ENCODE measurements at places on chromosomes 11 and 22.

GRCh38 chr11:83978942-83979341 lies 692.8 kb upstream of the CCDC90B start:
- DNase-seq, result no peak

GRCh38 chr22:19289475-19290161 lies 1.9 kb downstream of the CLTCL1 start:
- DNase-seq, result no peak

DNA sequence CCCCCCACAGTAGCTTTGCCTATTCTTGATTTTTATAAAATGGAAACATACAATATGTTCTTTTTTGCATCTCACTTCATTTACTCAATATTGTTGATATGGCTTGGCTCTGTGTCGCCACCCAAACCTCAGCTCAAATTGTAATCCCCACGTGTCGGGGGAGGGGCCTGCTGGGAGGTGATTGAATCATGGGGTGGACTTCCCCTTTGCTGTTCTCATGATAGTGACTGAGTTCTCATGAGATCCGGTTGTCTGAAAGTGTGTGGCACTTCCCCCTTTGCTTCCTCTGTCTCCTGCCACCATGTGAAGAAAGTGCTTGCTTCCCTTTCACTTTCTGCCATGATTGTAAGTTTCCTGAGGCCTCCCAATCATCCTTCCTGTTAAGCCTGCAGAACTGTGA lies 431.3 kb downstream of the MN1 start:
- DNase-seq, result no peak

GRCh38 chr11:64312947-64313346 lies 4.4 kb downstream of the TRMT112 start:
- no peak for DNase-seq

DNA sequence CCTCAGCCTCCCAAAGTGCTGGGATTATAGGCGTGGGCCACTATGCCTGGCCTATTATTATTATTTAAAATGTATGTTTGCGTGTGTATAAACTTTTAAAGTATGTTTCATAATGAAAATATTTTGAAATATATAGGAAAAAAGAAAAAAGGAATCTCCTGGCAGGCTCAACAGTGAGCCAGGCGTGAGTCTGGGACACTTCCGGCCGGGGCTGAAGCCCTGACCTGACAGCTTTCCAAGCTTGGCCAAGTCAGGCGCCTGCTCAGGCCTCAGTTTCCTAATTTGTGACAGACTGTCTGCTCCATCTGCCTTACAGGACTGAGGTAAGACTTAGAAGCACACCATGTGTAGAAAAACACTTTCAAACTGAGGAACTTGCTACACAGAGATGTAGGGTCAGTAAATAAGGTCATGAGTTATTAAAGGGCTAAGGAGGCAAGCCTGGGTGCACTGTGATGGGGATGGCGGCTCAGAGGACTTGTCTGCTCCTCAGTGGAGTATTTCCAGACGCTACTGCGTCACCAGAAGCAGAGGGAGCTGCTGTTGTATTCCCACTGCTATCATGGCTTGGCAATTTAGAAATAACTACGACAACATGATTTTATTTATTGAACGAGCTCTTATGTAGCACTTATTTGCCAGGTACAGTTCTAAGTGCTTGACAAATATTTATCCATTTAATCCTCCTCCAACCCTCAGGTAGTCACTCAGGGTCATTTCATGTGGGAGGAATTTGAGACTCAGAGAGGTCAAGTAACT lies 100.1 kb downstream of the PRR5L start:
- no peak for DNase-seq

DNA sequence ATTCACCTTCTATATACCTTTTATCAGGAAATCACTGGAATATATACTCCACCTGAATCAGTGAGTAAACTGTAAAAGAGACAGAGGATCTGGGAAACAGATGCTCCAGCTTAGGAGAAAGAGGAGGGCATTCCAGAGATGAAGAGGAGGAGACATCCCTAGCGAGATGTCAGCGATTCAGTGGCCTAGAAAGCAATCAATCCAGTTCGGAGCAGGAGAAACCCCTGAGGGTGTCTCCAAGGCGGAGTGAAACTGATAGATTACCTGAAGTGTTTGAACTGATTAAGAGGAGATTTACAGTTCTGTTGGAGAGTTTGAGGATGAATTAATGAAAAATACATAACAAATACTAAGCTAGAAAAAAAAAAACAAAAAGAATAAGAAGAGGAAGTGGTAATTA lies 24.5 kb upstream of the TNRC6B start:
- no peak for DNase-seq

DNA sequence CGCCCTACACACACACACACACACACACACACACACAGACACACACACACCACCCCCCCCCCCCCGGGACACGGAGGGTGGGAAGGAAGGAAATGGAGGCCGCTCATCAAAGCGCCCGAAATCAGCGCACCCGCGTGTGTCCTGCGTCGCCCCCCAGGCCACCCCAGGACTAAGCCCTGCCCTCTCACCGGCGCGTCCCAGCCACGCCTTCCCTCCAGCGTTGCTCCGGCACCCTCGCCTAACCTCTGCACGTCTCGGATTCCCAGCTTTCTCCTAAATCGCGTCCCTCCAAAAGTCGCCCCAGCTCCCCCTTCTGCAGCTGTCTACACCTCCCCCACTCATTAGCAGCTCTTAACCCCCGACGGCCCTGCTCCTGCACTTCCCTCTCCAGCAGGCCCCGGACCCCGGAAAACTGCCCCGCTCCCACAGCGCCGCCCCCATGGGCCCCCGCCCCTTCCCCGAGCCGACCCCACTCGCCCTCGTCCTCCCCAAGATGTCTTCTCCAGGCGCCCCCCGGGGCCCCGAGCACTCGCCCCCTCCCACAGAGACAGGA lies 557 bp downstream of the PACSIN2 start:
- peak; percentile 63 for DNase-seq

GRCh38 chr22:31929167-31929930 lies 15.0 kb upstream of the YWHAH start:
- no peak for DNase-seq

GRCh38 chr11:69657456-69657910 lies 16.5 kb downstream of the CCND1 start:
- no peak for DNase-seq

GRCh38 chr11:35277827-35278226 lies 138.9 kb downstream of the CD44 start:
- no peak for DNase-seq

DNA sequence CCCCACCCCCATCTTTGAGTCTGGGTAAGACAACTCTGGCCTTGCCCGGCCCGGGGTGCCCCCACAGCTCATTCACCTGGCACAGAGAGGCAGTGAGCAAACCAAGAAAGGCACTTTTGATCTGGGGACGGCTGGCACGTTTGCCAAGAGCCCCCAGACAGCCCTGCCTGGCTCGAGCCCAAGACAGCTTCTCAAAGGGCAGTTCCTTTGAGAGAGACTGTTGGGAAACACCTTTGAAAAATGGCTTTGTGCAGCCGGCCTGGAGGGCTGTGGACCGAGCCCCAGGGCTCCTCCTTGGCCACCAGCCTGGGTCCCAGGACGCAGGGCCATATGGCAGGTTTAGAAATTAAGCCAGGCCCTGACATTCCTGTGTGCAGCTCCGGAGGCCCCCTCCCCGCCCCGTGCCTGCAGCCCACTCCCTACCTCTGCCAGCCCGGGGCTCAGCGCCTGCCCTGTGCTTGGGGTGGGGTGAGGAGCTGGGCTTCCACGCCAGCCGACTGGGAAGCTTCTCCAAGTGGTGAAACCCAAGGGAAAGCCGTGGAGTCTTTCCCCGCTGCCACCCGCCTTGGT lies 50.2 kb upstream of the SMIM38 start:
- no peak for DNase-seq

DNA sequence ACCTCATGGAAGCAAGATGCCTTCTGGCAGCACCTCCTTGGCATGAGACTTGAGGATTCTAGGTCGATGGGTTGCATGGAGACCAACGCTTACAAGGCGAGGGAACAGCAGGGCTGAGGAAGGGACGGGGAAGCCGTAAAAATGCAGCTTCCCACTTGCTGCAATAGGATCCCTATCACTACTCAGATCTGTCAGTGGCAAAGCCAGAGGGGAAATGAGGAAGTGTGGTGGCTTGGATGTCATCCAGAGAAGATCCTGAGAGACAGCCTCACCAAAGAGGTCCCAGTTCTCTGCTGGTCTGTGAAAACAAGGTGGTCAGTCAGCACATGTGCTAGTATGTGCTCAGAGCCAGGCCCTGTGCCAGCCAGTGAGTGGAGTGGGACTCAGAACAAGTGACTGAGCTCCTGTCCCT lies 22.2 kb downstream of the CYB5R2 start:
- DNase-seq, result no peak

- no peak for DNase-seq
These were observed 220.6 kb downstream of the TMEM135 start for GRCh38 chr11:87258171-87258833.

- no peak for DNase-seq
These were observed 80.8 kb downstream of the ZC3H12C start for GRCh38 chr11:110173811-110174644.

- no peak for DNase-seq
These were observed at the start of gene IGSF22 for GRCh38 chr11:18726040-18726439. TSS of gene IGSF22 (minus strand) at chr11:18726188. CDS start at chr11:18724236, 1,952 bp downstream.

GRCh38 chr22:24592851-24593558 lies at the start of gene LRRC75B:
TSS of gene LRRC75B (minus strand) at chr22:24593073. CDS start at chr22:24593039, 34 bp downstream.
- DNase-seq, result peak; percentile 90

DNA sequence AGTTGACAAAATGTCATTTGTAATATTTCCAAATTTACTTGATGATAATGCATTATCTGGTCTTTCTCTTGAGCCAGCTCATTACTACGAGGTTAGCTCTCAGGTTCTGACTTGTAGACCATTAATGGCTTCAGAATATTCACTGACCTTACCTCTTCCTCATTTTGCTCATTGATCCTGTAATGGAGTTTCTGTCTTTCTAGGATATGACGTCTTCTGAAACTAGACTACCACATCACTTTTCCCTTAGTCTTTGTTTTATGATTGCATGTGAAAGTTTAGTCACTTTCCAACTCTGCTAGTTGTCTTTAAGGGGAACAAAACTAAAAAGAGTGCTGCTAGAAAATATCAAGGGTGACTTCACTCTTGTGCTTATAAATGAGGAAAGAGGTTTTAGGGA lies 697.6 kb downstream of the JRKL start:
- no peak for DNase-seq

- DNase-seq, result no peak
These were observed 1.4 kb downstream of the XBP1 start for GRCh38 chr22:28798810-28799605.

- DNase-seq, result no peak
These were observed 20.2 kb upstream of the ACR start for GRCh38 chr22:50717709-50718351.

DNA sequence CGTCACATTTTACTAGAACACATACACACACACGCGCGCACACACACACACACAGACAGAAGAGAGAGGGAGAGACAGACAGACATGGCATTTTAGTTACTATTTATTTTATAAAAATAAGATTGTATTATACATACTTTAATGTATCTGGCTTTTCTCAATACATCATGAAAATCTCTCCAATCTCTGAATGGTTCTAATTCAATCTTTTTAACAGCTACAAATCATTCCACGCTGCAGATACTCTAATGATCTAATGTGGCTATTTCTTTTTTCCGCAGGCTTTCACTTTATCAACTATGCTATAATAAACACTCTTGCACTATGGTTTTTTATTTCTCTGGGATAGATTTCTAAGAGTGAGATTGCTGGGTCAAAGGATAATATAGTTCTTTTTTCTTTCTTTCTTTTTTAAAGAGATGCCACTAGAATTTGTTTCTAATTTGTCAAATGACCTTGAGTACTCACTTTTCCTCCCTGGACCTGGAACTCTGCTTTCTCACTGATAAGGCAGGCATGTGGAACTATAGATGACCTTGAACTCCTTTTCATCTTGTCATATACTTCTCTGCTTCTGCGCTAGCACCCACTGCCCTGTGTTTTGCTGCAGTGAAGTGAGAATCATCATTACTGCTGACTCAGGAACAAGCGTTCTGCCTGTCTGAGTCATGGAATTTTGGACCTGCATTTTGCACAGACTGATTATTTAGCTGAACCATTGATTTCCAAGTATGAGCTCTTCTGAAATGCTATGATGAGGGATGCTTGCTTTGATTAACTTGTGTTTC lies 4.9 kb upstream of the SLC6A5 start:
- no peak for DNase-seq

DNA sequence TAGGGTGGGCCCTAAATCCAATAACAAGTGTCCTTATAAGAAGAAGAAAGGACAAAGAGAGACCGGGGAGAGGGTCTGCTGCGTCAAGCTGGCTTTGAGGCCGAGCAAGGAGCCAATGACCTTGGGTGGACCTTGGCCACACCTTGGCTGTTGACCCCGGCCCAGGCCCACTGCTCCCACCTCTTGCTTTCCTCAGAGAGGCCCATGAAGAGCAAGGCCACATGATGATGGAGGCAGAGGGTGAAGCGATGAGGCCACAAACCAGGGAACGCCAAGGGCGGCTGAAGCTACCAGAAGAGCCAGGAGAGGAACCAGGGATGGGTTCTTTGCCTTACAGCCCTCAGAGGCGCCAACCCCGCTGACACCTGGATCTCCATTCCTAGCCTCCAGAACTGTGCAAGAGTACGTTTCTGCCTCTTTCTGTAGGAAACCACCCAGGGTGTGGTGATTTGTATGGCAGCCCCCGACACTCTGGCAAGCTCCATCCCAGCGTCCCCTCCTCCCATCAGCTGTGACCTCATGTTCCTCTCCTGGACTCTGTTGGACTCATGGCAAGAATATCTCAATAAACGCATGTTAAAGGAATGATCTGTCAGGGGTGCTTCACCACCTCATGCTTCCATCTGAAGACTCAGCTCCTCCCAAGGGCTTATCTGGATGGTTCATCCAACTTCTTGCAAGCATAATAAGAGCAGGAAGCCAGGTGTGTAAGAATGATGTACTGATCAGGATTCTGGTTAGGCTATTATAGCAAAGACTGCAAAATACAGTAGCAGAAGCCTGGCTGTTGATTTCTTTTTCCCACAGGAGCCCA lies 41.6 kb upstream of the LINC01488 start:
- no peak for DNase-seq

GRCh38 chr11:69293819-69294505 lies at the start of gene MYEOV:
TSS of gene MYEOV (plus strand) at chr11:69294155. CDS start at chr11:69295355, 1,200 bp downstream.
- peak; percentile 67 for DNase-seq

- DNase-seq, result no peak
These were observed 50.7 kb upstream of the LIN7C start for GRCh38 chr11:27557226-27557625.

GRCh38 chr11:95991101-95991500 lies 67.2 kb upstream of the MTMR2 start:
- no peak for DNase-seq

Data from upper lobe of left lung (tissue), 6 donors.